DMS 273 treated with DMSO at 0.1 percent for 48 hours (cell line): ENCODE measurements at places on chromosomes 1 and 21.

GRCh38 chr1:94768036-94768435 is 52.1 kb upstream of the SLC44A3 start:
- no peak for DNase-seq

DNA sequence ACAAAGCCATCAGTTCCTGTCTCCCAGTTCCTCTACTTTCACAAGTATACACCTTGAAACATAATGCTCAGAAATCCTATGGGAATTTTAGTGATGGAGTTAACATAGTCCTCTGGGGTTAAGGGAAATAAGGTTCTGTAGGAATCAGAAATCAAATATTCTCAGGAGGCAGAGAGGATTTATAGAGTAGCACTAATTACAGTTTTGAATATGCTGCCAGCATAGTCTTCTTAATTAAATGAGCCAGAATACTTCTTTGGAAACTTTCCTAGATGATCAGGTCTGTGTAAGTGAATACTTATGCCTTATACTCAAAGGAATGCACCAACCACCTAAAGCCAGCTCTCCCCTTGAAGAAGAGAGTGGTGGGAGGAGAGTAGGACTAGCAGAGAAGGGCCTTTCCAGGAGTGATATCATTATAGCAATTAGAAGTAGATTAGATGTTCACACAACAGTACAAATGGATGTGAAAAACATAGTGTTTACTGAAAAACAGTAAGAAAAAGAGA is 31.4 kb upstream of the DIRAS3 start:
- no peak for DNase-seq

DNA sequence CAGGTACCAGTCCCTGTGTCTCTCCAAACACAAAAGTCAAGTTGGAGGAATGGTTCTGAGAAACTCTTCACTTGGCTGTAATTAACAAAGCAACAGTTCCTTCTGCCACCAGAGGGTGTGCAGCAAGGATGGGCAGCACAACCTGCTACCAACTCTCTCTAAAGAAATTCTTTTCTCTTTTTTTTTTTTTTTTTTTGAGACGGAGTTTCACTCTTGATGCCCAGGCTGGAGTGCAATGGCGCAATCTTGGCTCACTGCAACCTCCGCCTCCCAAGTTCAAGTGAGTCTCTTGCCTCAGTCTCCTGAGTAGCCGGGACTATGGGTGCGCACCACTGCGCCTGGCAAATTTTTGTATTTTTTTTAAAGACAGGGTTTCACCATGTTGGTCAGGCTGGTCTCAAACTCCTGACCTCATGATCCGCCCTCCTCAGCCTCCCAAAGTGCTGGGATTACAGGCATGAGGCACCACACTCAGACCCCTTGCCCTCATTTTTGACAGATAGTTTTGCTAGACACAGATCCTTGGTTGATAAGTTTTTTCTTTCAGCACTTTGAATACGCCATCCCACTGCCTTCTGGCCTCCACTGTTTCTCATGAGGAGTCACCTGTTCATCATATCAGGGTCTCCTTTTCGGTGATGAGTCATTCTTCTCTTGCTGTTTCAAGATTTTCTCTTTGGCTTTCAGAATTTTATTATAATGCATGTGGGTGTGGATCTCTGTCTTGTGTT is 12.1 kb upstream of the DEGS1 start:
- no peak for DNase-seq

- no peak for DNase-seq
Measured at GRCh38 chr21:38223893-38224540, 32.8 kb upstream of the KCNJ15 start.

DNA sequence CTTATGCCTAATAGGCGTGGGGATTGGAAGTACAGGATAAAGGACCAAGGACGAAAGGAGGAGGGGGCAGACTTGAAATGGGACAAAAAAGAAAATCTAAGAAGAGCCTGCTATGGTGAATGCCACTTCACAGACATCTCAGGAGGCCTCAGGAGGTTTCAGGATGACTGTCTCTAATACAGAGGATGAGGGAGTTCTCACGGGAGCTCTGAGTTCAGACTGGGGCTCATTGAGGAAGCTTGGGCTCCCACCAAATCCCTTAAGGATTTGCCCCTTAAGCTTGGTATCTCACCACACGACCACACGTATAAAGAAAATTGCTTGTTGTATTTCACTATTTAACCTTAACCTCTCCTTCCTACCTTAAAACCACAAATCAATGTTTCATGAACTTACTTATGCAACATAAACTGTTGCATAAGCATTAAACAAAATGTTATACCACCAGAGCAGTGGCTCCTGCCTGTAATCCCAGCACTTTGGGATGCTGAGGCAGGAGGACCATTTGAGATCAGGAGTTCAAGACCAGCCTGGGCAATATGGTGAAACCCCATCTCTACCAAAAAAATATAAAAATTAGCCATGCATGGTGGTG is 12.4 kb downstream of the SLC30A1 start:
- no peak for DNase-seq

GRCh38 chr1:207313131-207313530 is 8.3 kb upstream of the CD55 start:
- no peak for DNase-seq

DNA sequence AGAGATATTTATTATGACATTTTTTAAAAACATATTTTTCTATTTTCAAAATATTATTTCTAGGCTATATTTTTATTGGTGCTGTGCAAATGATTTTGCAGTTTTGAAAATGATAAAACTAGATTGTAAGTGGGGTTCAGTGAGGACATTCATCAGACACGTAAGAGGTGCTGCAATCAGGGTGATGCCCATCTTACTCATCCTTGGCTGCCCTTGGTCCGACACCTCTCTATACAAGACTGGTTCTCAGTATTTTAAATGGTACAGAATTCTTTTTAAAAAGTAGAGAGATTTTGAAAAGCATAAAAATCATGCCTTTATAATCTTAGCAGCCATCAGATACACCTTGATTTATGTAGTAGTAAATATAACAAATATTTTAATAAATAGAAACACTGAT is 24.0 kb downstream of the HENMT1 start:
- no peak for DNase-seq
